ENCODE measurements at places on chromosomes 12 and 14.

DNA sequence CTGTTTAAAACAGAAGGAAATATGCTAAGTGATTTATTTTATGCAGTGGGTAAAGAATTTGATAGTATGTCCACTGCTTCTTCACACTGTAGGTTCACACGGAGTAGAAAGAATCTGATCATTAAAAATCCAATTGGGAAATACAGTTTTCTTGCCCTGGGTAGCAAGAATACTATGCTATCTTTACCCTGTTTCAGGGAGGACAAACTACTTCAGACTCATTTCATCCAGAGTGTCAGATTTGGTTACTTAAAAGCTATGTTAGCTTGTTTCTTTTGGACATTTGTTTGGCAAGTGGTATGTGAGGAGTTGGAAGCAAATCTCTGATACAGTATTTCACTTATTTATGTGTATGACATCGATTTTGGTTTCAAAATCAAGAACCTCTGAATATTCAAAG, 4.3 kb downstream of the FRS2 start:
- no peak for DNase-seq

- DNase-seq, result no peak
Observed at GRCh38 chr12:78641837-78642423, 222.6 kb upstream of the SYT1 start.

DNA sequence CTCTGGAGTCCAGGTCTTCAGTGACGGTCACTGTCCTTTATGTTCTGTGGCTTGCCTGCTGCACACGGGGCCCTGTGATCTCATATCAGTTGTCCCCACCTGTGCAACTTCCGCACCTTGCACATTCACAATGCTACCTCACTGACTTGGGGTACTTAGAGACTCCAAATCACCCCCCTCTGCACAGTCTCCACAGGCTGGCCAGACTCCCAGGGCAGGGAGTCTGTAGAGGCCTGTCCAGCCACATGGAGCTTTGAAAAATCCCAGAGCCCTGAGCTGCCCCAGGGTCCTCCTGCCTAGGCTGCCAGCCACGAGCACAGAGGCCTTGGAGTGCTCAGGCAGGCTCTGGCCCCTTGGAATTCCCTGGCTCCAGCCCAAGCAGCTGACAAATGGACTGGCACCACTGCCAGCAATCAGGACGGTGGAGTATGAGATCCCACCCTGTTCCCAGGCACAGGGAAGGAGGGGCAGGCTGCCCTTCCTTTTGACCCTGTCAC, 26.4 kb downstream of the CMKLR1 start:
- DNase-seq, result no peak

- no peak for DNase-seq
Observed at GRCh38 chr12:24045816-24046257, 96.4 kb upstream of the SOX5 start.

DNA sequence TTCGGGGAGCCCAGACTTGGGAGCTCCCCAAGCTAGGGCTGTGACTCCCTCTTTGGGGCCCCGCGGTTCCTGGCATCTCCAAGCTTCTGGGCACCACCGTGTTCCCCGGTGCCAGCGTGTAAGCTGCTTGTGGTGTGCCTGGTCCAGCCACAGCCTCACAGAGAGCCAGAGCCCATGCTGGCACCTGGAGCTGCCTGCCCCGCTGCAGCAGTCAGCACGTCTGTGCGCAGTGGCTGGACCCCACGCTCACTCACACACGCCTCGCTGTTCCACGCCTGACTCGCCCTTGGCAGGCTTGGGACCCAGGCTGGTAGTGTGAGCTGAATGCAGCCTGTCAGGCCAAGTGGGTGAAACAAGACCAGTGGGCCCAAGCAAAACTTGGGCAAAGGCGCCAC, 34.5 kb downstream of the APAF1 start:
- no peak for DNase-seq

GRCh38 chr14:50062438-50063085, 53.8 kb downstream of the VCPKMT start:
- peak; percentile 61 for DNase-seq

- no peak for DNase-seq
Observed at GRCh38 chr12:99915251-99916082, 69.3 kb downstream of the ANKS1B start.

DNA sequence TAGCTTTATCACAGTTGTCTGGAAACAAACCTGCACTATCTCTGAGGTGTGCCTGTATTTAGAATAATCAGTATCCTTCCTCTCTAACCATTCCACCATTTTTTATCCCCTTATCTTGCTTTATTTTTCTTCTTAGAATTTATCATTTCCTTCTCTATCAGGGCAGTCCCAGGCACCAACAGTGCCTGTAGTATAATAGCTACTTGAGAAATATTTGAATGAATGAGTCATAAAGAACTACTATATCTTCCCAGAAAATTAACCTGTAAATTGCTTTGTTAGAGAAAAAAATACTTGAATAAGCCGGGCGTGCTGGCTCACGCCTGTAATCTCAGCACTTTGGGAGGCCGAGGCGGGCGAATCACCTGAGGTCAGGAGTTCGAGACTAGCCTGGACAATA, 21.2 kb upstream of the FOXJ2 start:
- peak; percentile 70 for DNase-seq

GRCh38 chr12:119681111-119681510, 13.2 kb downstream of the PRKAB1 start:
- DNase-seq, result no peak
